ENCODE measurements at places on chromosomes 3 and 15.

- no peak for DNase-seq
Measured at GRCh38 chr15:67042551-67043142, 22.8 kb upstream of the SMAD3 start.

DNA sequence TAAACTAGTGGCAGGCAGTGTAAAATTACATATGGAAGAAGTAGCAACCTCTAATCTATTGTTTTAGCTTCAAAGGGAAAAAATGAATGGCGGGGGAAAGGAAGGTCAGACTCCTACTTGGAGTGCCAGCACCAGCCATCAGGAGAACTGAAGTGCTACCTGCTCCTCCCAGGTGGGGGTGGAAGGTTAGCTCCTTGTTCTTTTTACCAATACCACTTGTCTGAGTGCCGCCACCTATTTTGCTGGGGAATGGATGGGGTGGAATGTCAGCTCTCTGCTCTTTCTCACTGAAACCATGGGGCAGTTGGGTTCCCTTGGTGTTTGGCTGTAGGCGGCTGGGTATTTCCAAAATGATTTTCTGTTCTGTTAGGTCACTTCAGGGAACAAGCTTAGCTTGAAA lies 428.7 kb upstream of the EPHA3 start:
- DNase-seq: no peak

DNA sequence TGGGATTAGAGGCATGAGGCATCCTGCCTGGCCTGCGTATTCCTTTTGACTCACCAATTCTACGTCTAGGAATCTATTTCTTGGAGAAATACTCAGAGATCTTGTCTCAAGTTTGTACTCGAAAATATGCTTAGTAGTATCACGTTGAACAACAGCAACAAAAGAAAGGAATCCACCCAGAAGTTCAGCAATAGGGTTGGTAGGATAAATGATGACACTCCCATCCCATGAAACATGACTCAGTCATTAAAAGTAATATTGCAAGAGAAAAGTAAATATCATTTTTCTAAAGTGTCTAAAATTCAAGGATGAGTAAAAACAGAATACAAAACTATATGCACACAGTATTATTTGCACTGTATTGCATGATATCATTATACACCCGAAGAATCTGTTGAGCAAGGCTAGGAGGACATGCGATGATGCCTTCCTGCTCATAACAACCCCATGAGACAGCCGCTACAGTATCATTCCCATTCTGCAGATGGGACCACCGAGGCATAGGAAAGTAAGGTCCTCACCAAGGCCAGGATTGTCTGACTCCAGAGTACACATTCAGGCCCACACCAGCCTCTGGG lies 61.5 kb downstream of the SLC6A1 start:
- no peak for DNase-seq

DNA sequence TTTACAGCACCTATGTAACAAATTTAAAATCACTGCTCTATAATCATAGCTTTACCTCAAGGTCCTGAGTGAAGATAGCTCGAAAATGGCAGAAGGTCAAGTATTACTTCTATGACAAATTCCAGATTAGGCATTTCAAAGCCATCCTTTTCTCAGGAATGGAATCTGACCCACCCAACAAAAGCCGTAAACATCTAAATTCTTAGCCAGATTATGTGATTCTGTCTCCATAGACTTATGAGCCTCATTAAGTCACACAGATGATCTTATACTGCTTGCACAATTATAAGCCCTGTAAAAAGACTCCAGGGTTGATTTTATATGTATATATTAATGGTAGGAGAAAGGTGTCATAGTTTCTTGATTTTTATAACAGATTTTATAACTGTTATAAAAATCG lies 56.9 kb downstream of the CEP152 start:
- no peak for DNase-seq

DNA sequence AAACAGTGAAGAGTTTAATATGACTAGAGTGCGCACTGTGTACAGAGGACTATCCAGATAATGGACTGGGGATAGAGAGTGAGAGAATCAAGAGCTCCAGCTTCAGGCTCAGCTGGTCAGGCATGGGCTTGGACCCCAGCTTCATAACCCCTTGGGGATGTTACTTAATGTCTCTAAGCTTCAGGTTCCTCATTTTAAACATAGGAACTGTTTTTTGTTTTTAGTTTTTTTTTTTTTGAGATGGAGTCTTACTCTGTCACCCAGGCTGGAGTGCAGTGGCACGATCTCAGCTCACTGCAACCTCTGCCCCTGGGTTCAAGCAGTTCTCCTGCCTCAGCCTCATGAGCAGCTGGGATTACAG lies 9.9 kb upstream of the BRPF1 start:
- DNase-seq: no peak

DNA sequence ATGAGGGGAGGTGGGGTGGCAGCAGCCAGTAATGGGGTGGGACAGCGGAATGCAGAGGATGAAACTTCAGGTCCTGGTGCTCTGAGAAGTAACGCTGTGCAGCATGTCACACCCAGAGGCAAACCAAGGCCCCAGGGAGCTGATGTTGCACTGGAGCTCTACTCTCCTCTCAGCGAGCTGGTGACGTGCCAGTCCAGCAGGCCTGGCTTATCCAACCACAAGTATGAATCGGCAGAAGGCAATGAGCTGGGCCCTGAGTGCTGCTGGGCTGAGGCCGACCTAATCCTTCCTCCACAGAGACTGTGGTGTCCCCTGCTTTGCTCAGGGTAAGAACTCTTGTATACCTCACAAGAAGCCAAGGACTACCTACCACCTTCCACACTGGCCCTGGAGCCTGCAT lies 30.5 kb downstream of the CD86 start:
- no peak for DNase-seq

DNA sequence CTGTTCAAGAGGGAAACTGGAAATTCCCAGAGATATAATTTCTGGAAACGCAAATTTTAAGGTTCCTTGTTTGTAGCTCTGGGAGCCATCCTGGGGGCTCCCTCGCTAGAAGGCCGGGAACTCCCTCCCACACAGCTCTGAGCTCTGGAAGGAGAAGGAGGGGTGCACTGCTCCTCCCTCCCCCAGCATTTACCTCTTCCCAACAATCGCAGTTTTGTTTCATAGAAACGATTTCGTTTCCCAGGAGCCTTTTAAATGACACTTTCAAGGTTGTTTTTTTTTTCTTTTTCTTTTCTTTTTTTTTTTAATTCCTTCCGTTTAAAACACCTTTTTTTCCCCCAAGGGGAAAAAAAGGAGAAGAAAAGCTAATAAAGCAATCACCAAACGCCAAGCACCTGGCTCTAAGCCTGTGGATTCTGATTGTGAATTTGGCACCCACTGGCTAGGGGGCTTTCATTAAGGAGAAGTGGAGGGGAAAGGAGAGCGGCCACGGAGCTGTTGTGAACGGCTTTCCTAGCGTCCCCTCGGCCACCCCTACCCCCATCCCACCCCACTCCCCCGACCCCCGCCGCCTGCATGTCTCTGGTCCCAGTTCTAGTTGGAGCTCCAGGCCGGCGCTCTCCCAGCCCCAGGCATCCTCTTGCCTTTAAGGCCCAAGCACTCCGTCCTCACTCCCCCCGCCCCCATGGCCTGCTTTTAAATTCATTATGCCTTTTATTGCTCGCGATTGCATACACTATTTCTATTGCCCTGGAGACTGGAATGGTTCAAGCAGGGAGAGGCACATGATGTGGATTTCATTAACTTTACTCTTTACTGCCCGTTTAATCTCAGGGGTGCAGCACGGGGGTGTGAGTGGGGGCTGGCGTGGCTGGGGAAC lies 13.6 kb upstream of the CCDC33 start:
- no peak for DNase-seq

GRCh38 chr3:4387210-4388204 lies 79.6 kb downstream of the SUMF1 start:
- DNase-seq: no peak

- DNase-seq: no peak
Measured at GRCh38 chr15:82641129-82641798, 5.9 kb downstream of the CPEB1 start.

DNA sequence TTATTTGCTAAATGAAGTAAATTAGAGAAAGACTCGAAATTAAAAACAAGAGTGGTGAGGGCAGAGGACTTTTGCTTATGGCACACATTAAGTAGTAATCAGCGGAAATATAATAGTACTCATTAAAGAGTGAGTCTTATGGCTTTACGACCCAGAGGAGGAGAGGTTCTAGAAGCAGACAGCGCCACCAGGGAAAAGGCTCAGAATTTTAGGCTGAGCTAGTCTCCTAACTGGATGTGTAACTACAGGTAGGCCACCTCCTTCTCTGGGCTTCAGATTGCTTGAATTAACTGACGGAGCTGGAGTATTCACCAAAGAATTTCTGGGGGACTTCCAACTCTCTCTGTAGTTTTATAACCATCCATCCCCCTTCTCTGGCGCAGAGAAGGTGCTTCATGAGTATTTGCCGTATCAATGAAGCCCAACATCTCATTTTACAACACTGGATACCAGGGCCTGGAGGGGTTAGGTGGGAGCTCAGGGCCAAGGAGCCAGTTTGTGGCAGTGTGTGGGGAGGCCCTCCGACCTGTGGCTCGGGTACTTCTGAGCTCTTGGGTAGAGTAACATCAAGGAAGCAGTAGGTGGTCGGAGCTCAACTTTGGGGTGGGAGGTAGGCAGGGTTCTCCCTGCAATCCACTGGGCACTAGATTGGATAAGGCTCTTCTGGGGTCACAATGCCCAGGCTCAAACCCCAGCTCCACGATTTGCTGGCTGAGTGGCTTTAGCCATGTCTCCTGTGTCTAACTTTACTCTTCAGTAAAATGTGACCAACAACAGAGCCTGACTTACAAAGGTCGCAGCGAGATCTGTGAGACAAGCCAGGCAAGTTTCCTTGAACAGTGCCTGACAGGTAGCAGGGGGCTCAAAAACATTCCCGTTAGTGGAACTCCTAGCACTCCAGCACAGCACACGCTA lies 1.1 kb downstream of the CHCHD4 start:
- DNase-seq: no peak

- no peak for DNase-seq
Measured at GRCh38 chr15:67059127-67059553, 6.3 kb upstream of the SMAD3 start.

DNA sequence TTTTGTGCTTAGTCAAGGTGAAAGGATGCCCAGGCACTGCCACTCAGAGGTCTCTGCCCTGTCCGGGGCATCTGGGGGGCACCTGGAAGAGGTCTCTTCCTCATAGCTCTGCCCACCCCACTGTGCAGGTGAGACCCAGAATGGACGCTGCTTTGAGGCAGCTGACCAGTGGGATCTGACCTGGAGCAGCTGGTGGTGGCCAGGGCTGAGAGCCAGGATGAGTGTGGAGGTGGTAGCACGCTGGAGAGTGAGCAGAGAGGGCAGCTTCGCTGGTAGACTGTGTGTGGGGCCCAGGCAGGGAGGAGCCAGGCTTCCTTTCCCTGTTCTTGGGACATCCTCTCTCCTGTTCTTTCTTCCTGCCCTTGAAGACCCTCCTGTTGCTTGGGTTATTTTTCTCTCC lies 32.2 kb upstream of the PLA2G4E start:
- no peak for DNase-seq

GRCh38 chr15:47507221-47507985 lies 209.9 kb upstream of the SEMA6D start:
- DNase-seq: no peak

DNA sequence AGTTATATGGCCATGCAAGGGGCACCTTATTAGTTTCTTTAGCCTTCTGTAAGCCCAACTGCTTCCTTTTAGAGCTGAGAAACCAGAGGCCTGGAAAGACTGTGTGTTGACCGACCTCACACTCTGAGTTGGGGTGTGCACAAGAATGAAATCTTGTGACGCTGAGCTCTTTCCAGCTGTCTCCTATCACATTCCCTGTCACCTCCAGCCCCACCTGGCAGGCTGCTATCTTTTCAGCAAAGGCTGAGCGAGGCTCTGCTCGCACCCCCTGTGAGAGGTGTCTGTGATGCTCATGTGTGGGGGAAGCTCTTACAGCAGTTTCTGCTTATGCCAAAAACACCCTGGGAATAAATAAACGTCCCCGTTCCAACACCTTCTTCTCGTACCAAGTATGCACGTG lies 27.0 kb upstream of the LPP start:
- no peak for DNase-seq

DNA sequence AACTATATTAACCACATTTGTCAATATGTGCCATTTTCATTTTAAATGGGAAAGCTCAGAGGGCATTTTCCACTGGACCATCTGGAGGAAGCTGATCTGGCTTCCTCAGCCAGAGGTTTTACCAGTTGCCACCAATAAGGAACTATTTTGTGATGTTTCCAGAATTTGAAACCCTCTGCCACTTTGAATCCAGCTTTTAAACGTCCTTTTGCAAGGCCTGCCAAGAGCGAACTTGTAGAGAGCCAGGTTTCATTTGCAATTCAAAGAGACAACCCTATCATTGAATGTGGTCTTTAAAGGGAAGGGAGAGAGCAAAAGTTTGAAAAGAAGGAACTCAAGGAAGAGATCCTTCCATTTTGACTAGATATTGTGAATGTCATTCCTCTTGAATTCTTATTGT lies 123.3 kb upstream of the CHL1 start:
- peak; percentile 54 for DNase-seq

- peak; percentile 78 for DNase-seq
Measured at GRCh38 chr3:177553579-177553978, 356.3 kb upstream of the TBL1XR1 start.

DNA sequence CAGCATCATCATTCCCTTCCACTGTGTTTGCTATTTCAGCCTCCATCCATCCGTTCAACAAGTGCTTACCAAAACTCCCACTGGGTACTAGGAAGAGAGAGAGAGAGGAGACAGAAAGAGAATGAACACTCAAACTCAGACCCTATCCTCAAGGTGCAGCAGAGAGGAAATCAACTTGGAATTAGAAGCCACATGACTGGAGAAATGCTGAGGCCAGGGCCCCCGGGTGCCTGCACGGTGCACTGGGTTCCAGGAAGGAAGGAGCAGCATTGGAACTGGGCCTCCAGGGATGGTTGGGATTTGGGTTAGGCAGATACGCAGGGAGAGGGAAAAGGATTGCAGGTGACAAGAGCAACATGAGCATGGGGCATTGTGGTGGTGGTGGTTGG lies 30.0 kb downstream of the CORO2B start:
- no peak for DNase-seq

DNA sequence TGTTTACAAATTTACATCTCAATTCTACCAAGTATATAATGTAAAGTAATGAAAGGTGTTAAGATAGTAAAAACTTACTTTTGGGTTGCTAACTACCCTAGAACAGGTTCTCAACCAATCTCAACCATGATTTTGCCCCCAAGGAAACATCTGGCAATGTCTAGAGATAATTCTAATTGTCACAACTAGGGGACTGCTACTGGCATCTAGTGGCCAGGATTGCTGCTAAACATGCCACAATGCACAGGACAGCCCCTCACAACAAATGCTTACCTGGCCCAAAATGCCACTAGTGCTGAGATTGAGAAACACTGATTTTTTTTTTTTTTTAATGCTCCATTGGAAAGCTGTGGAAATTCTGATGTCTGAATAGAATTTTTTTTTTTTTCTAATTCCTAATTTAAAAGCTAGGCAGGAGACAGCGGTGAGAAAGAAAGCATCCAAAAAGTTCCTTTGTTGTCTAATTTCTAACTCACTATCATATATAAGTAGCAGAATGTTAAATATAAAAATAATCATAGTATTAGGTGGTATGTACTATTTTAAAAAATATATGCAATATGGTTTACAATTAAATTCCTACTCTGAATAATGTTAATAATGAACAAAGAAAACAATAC lies 81.5 kb downstream of the TJP1 start:
- no peak for DNase-seq

- DNase-seq: no peak
Measured at GRCh38 chr3:54556630-54557029, 371.2 kb downstream of the LRTM1 start.

Measured in pons (tissue), 1 donor.